ENCODE measurements at places on chromosomes 12 and 14.

DNA sequence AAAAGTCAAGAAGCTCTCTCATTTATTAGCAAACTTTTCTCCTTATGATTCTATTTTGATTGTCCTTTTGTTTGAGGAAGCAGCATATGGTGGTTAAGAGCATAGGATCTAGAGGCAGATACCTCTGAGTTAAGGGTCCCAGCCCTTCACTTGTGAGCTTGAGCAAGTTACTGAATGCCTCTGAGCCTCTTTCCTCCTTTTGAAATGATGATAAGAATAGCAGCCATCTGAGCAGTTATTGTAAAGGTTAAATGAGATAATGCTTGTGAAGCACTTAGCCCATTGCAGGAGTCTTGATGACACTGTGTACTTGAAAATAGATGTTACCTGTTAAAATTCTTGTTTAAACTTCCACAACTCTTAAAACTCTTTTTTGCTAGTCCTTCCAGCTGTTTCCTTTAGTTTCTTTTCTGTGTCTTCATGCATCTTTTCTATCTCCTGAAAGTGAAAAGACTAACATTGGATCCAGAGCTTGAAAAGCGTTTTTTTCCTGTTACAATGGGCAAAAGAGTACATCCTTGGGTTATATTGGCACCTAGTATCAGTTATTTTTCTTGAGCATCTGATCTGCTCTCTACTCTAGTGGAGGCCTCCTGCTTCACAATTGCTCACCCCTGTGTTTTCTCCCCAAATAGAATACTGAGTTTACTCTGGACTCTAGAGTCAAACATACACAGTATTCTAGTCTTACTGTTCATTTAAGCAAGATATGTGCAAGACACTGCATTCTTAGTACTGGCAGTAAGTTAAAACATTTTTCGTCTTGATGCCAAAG lies 3.1 kb downstream of the HIF1A start:
- no peak for DNase-seq

GRCh38 chr14:23862513-23862912 lies 91.1 kb upstream of the DHRS4 start:
- no peak for DNase-seq

DNA sequence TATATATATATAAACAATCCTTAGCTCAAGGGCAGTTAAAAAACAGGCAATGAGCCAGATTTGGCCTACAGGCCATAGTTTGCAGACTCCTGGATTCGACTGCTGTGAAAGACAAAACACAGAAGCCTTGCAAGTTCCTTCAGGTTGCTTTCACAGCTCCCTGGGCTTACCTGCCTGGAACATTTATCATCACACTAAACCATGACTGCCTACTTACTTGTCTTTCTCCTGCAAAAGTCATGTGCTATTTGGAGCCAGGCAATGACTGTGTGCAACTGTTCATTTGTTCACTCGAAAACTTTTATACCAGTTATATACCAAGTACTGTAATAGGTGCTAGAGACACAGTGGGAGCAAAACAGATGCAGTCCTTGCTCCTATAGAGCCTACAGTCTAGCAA lies 2.2 kb upstream of the RPS6KA5 start:
- no peak for DNase-seq

GRCh38 chr14:88683119-88683518 lies 109.6 kb downstream of the EML5 start:
- DNase-seq = no peak

- no peak for DNase-seq
Observed at GRCh38 chr12:108449478-108449877, 65.6 kb upstream of the FICD start.

GRCh38 chr14:93987815-93988476 lies 9.2 kb upstream of the CCDC197 start:
- no peak for DNase-seq

DNA sequence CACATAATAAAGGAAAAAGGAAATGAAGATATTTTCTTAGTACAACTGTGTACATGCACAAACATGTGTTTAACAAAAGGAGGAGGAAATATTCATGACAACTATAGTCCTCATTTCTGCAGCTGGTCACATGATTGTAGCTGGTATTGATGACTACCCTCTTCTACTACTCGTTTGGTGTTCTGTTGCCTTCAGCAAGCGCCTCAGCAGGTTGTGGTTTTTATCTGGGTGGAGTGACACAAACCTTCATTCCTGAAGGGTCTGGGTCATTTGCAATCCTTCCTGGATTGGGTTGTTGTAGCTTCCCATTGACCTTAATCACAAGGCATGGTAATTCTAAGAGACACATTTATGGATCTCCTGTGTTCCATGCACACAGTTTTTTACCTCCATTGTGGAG lies 1009.9 kb upstream of the USP15 start:
- DNase-seq = no peak

- DNase-seq = no peak
Observed at GRCh38 chr14:21248338-21248737, 20.9 kb downstream of the HNRNPC start.

DNA sequence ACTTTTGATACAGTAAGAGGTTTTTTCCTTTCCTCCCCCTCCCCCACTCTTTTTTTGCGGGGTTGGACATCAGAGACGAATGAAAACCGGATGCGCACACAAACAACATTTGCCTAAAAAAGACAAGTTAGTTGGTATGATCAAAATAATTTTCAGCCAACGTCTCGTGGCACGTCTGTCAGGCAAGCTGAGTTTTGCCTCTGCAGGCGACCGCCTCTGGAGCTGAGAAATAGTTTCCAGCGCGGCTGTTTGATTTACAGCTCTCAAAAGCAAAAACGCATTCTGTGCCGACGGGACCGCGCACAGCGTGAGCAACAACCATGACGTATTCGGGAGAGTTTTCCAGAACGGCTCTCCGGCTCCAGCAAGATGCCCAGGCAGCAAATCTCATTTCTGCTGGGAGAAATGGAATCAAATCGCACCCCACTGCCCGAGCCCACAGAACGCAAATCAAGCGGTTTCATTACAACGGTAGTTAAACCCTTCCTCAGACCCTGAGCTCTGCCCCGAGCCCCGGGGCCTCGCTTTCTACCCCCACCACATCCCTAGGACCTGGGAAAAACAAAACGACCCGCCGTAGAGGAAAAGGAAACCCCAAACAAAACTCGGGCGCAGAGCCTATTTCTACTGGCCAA lies 14.2 kb upstream of the CALM1 start:
- DNase-seq = peak; percentile 78

- DNase-seq = peak; percentile 24
Observed at GRCh38 chr12:107126796-107127481, 33.6 kb upstream of the CRY1 start.

GRCh38 chr14:100604709-100605108 lies 17.5 kb upstream of the BEGAIN start:
- DNase-seq = no peak

DNA sequence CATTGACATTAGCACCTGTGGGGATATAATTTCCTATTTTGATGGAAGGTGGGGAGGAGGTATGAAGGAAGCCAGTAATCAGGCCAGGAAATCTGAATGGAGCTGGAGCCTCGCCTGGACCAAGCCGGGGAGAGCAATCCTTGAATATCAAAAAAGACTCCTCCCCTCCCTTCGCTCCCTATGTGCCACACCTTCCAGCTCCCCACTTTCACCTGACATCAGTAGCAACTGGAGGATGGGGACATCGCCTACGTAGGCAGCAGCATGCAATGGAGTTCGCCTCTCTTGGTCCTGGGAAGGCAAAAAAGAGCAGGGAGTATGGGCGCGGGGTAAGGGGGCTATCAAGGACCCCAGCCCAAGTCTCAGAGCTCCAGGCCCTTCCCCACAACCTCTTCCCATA lies 1.1 kb downstream of the ANKRD52 start:
- DNase-seq = no peak

- DNase-seq = no peak
Observed at GRCh38 chr14:42429401-42429800, 822.7 kb downstream of the LRFN5 start.

- peak; percentile 71 for DNase-seq
Observed at GRCh38 chr12:20368651-20369304, 441 bp downstream of the PDE3A start.

- DNase-seq = no peak
Observed at GRCh38 chr12:96526110-96526509, 36.7 kb downstream of the CFAP54 start.

- DNase-seq = peak; percentile 95
Observed at GRCh38 chr14:60648934-60649874, at the start of gene SIX1. Gene SIX1, minus strand, starts transcription at chr14:60649477. Its CDS starts 288 bp downstream, at chr14:60649189.

DNA sequence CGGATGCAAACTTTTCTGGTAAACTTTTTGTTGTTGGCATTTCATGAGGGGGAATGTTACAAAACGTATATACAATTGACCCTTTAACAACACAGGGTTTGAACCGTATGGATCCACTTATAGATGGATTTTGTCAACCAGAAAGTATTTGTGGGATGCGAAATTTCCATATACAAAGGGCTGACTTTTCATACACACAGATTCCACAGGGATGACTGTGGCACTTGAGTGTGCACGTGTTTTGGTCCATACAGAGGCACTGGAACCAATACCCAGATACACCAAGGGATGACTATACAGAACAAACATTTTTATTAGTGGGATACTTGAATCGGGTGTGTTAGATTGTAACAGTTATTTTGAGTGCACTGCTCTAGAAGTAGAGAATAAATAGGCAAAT lies 29.8 kb upstream of the CCT2 start:
- DNase-seq = no peak

- DNase-seq = no peak
Observed at GRCh38 chr14:76236172-76237130, 84.7 kb downstream of the GPATCH2L start.

DNA sequence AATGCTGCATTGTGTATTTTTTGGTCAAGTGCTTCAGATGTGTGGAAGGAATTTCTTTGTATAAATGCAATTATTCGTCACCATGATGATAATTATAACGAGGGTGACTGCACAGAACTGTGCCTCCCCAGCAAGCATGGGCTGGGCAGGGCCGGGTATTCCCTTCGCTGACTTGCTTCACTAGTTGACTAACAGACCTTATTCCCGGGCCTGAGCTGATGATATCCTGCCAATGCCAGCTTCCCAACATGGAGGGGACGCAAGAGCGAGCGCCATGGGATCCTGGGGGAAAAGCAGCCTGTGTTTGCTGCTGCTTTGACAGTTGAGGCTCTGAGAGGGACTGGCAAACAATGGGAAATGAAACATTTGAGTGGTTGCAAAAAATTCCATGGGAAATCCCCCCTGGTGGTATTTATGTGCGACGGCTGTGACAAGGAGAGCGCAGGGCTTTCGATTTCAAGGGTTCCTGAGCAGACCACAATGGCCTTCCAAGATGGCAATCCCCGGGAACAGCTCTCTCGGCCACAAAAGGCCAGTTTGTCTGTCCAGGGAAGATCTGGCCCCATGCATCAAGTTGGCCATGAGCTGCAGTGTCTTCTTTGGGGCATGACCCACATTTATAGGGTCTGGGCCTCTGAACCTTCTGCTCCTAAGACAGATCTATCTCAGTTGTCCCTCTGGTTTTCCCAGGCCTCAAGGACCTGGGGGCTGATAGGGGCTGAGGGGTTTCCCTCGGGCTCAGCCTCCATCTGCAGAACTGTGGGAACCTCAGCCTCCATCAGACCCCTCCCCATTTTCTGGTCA lies 21.9 kb upstream of the MAP1LC3B2 start:
- peak; percentile 21 for DNase-seq

Data from DMS53 (cell line).